Hematopoietic multipotent progenitor cell treated with erythropoietin and hydrocortisone succinate and interleukin-3 and kit ligand, for 4 days (in vitro differentiated cells): ENCODE measurements at places on chromosomes 11 and 22.

DNA sequence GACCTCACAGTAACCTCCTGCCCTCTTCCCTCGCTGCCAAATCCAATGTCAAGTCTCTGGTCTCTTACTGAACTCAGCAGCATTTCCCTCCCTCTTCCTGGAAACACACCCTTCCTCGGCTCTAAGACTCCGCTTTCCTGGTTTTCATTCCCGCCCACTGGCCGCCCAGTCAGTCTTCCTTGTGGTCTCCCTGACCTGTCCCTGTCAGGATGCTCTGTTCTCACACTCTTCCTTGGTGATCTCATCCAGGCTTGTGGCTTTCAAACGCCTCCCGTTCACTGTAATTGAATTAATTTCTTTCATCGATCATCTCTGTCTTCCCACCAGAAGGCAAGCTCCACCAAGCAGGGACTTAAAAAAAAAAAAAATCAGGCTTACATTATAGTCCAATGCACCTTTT, 33.5 kb downstream of the MYO18B start:
- no peak for DNase-seq

DNA sequence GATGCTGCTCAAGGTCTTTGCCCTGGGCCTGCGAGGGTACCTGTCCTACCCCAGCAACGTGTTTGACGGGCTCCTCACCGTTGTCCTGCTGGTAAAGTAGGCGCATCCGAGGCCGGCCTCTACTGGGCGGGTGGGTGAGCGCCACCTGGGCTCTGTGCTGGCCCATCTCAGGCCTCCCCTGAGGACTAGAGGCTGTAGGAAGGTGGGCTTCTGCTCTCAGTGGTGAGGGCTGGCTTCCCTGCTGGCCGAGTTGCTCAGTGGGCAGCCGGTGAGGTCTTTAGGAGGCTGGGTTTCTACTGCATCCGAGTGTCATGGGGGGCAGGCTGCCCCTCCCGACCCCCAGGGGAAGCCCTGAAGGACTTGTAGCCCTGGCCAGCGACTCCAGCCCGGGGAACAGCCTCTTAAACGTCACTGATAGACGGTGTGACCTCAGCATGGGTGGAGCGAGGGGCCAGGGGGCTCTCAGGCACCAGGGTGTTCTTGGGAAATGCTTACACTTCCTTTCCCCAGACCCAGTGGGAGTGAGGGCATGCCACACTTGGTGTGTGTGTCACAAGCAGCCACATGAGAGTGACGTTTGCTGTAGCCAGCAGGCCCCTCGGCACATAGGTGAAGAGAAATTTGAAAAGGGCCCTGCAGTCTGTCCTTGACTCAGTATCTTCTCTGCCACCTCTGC, 30.3 kb downstream of the TPCN2 start:
- DNase-seq: peak; percentile 41

DNA sequence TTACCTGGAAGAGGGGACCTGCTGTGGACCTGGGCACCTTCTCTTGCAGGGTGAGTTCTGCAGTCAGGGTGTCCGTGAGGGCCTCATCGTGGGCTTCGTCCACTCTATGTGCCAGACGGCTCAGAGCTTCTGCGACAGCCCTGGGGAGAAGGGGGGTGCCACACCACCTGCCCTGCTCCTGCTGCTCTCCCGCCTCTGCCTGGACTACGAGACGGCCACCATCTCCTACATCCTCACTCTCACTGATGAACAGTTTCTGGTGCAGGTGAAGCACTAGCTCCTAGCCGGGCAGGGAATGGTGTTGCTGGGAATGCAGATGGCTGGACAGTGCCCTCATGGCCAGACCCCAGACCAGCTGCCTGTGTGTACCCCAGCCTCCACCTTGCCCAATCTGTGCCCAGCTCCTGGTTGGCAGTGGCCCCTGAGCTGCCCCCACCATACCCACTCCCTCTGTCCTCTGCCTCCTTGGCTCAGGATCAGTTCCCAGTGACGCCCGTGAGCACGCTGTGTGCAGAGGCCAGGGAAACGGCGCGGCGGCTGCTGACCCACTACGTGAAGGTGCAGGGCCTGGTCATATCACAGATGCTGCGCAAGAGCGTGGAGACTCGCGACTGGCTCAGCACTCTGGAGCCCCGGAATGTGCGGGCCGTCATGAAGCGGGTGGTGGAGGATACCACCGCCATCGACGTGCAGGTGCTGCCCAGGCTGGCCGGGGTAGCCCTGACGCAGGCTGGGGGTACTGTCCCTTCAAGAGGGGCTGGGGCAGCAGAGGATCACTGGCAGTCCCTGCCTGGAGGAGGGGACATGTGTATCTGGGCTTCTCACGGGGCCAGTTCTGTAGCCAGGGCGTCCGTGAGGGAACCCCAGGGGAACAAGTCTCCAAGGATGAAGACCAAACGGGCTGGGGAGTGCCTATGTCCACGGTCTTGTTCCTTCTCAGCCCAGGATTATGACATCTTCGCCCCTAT, 2.2 kb upstream of the TM7SF2 start:
- no peak for DNase-seq

DNA sequence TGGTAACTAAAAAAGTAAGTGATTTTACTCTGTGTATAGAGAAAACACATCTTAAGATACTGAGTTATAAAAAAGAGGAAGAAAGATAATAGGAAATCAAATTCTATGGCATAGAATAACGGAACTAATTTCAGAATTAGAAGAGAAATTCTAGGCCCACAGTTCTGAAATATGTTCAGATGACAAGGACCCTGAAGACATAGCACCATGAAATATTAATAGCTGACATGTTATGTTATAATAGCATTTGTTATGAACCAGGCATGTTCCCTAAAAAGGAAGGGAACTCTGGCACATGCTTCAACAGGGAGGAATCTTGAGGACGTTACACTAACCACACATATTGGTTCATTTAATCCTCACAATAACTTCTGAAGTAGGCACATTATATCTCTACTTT, 32.7 kb downstream of the PRDM10 start:
- DNase-seq: no peak

DNA sequence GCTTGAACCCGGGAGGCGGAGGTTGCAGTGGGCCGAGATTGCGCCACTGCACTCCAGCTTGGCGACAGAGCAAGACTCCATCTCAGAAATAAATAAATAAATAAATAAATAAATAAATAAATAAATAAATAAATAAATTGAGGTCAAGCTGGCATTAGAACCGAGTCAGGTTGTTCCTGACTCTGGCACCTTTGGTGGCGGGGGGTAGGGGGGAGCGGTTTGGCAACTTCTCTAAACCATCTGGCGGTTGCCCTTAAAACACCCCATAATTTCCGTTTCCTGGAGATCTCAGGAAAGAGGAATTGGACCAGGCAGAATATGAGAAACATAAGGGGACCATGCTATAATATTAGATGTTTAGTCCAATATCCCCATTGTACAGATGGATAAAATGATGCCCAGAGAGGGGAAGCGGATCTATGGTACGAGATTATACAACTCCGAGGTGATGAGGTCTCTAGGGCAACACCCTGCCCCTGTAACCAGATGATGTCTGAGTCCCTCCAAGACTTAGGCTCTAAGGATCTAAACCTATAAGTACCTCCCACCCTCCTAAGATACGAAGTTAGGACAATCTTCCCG, 785 bp downstream of the CLPB start:
- peak; percentile 81 for DNase-seq

- DNase-seq: peak; percentile 7
Observed at GRCh38 chr11:25734591-25735211, 597.2 kb upstream of the ANO3 start.

GRCh38 chr11:64649291-64649697, 58.3 kb downstream of the SLC22A12 start:
- DNase-seq: peak; percentile 71

- DNase-seq: no peak
Observed at GRCh38 chr11:66150725-66151124, 80.7 kb downstream of the PACS1 start.

DNA sequence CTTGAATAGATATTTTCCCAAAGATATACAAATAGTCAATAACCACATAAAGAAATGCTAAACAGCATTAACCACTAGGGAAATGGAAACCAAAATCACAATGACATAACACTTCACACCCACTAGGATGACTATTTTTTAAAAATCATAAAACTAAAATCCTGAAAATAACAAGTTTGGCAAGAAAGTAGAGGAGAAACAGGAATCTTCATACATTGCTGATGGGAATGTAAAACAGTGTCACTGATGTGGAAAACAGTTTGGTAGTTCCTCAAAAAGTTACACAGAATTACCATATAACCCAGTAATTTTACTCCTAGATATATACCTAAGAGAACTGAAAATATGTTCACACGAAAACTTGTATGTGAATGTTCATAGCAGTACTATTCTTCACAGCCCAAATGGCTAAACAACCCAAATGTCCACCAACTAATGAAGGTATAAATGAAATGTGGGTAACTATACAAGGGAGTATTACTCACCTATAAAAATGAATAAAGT, 12.5 kb downstream of the PICALM start:
- no peak for DNase-seq

GRCh38 chr22:29114392-29114791, 41.6 kb downstream of the KREMEN1 start:
- DNase-seq: no peak

GRCh38 chr22:43319661-43320486, 23.3 kb downstream of the SCUBE1 start:
- DNase-seq: peak; percentile 21

DNA sequence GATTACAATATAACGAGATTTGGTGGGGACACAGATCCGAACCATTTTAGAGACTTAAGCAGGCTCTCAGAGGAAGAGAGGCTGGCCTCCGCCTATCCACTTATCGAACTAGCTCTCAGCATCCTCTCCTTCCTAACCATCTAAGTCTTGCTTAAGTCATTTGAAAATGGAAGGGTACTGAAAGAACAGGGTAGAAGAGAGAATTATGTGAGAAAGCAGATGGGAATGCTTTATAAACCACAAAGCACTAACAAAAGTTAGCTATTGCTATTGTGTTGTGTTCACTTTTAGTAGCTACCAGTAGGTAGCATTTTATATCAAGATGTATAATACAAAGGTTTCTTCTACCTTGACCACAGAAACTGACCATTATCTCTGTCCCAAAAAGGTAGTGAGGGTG, 153.4 kb upstream of the CADM1 start:
- no peak for DNase-seq

DNA sequence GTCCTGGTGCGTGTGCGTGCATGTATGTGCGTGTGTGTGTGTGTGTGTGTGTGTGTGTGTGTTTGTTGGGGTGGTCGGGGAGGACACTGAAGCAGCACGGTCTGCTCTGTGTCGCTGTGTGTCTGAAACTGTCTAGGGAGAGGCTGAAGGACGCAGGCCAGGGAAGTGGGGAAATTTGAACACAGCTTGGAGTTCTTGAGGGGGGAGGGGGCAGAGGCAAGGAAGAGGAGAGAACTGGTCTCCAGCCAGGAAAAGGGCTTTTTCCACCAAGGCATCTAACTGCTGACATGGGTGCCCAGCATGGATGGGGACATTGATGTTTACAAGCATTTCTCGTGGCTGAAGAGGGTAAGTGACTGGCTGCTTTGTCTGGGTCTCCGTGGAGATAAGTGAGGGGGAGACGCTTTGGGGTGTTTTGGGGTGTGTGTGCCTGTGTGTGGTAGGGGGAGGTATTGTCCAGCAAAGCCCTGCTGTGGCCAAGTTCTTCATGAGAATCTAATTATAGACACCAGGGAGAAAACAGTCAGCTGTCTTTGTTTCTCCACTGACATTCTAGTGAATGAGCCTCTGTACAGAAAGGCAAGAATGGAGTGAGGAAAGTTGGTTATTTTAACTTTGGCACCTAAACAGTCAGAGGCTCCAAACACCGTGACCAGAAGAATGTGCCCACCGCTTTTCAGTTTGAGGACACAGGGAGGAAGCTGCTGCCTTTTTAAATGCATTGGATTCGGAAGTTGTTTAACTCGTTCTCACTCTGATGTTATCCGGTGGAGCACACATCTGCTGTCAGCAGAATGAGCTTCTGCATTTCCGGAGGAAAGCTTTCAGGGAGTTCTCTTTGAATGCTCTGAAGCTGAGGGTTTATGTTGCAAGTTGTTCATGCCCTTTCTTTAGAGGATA, 63.7 kb downstream of the PPFIBP2 start:
- peak; percentile 74 for DNase-seq

GRCh38 chr11:8080069-8080670, 841 bp upstream of the TUB start:
- DNase-seq: no peak

GRCh38 chr11:118321386-118322082, 17.0 kb downstream of the CD3E start:
- peak; percentile 30 for DNase-seq

GRCh38 chr11:68962527-68963250, 18.1 kb downstream of the MRGPRD start:
- no peak for DNase-seq

DNA sequence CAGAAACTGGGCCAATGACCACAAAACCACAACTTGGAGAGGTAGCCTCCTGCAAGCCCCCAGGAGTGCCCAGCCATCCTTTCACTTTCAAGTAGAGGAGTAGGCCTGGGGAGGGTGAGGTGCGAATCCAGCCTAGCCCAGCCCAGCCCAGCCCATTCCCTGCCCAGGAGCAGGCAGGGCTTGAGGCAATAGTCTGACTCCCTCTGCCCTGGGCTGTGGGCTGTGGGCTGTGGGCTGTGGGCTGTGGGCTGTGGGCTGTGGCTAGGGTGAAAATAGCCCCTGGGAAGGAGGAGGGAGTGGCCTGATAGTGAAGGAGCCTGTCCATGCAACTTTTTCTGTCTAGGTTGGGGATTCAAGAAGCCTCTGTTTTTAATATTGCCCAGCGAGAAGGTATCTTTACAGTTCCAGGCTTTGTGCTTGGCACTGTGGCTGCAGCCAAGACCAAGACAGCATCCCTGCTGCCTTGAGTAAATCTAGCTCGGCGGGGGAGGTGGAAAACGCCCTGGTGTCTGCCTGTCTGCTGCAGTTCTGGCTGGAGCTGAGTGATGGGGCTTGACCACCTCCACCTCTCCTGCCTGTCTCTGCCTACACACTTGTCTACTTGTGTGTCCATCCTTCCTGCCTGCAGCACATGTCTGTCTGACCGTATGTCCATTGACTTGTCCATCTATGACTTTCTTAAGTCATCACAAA, 40.7 kb downstream of the LMO1 start:
- DNase-seq: peak; percentile 75

DNA sequence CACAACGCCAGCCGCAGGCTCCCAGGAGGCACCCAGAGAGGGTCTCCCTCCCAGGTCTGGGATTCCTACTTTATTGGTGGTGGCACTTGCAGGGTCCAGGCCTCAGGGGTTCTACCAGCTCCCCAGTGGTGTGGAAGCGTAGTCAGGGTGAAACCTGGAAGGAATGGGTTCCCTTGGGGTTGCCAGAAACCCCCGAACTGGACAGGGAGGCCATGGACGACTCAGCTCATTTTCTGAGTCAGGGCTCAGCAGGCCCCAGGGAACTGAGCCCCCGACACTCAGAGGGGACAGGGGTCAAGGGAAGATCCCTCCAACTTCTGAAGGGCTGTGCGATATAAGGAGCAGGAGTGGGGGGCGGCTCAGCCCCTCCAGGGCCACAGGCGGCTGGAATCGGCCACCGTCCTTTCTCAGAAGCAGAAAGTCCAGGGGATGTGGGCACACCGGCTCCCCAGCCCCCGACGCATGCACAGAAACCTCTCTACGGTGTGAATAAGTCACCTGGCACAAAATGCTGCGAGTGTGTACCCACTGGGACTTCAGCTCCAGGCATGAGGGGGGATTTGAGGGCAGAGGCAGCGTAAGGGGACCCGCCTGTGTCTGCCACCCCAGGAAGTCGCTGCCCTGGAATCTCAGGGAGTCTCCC, 25.1 kb downstream of the MRGPRG start:
- no peak for DNase-seq
